ENCODE measurements at places on chromosomes 4 and X. TPM values are rescaled to one million over a fixed set of nuclear protein-coding genes. Genes with fewer than 3 reads are reported as not detected.

DNA sequence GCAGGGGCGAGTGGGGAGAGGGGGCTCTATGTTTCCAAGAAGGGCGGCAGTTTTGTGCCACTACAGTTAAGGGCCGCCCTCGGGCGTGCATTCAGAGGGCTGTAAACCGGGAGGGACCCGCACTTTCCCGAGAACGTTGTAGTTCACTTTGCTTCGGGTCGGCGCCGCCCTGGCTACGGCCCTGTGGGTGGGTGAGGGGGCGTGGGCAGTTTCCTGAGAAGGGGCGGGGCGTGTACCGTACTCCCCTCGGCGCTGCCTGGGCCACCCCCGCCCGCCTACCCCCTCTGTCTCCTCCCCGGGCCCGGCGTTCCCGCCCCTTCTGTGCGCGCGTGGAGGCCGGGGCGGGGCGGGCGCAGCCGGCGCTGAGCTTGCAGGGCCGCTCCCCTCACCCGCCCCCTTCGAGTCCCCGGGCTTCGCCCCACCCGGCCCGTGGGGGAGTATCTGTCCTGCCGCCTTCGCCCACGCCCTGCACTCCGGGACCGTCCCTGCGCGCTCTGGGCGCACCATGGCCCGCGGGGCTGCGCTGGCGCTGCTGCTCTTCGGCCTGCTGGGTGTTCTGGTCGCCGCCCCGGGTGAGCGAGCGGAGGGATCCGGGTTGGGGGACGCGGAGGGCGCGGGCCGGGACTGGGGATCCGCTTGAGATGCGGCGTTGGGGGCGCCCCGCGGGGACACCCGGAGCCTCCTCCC is at the start of gene CD99:
Gene CD99, plus strand, starts transcription at position 440 of the 687 bp plus-strand sequence. Its CDS starts 66 bp downstream, at position 506.
- DNase-seq = peak; percentile 95
- H3K4me1 ChIP-seq = peaks cover 28% of the 10 kb centered on the region
- peak within 1 kb of the TSS; percentile 88 for H3K27ac ChIP-seq
- peak within 1 kb of the TSS; percentile 95 for H3K4me3 ChIP-seq
- H3K36me3 ChIP-seq = peaks cover 7% of the 10 kb centered on the region
- no peaks in the 10 kb centered on the region for H3K27me3 ChIP-seq

DNA sequence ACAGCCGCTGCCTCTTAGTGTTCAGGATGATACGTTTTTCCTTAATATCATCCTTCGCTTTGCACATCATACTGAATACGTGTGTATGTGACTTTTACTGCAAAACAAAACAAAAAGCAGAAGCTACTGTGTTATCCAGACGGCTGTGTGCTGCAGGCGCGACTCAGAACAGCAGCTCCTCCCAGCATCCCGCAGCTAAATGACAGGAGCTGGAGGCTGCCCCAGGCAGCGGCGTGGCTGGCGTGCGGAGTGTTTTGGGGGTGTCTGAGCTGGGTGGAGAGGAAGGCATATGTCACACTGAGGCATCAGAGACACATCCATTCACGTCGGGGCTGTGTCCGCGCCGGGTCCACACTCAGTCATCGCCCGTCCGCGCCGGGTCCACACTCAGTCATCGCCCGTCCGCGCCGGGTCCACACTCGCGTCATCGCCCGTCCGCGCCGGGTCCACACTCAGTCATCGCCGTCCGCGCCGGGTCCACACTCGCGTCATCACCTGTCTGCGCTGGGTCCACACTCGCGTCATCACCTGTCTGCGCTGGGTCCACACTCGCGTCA is 16.6 kb downstream of the PCGF3 start:
- H3K36me3 ChIP-seq = peaks cover 39% of the 10 kb centered on the region
- peaks cover 2% of the 10 kb centered on the region for H3K4me1 ChIP-seq
- no peak for DNase-seq
- no peaks in the 10 kb centered on the region for H3K27me3 ChIP-seq
- no peak overlapping the region for H3K27ac ChIP-seq

GRCh38 chr4:79047316-79047715 is 108.1 kb upstream of the PAQR3 start:
- H3K4me3 ChIP-seq = no peak overlapping the region
- no peak overlapping the region for H3K27ac ChIP-seq
- H3K36me3 ChIP-seq = no peaks in the 10 kb centered on the region
- no peaks in the 10 kb centered on the region for H3K27me3 ChIP-seq

- H3K27me3 ChIP-seq = no peaks in the 10 kb centered on the region
- no peak overlapping the region for H3K27ac ChIP-seq
- DNase-seq = no peak
- no peak overlapping the region for H3K4me3 ChIP-seq
- no peaks in the 10 kb centered on the region for H3K36me3 ChIP-seq
These were observed 377.3 kb downstream of the ARAP2 start for GRCh38 chr4:35867057-35867456.

- no peak for DNase-seq
- H3K4me3 ChIP-seq = peak overlapping the region; percentile 97
- peaks cover 7% of the 10 kb centered on the region for H3K36me3 ChIP-seq
- peak overlapping the region; percentile 7 for H3K27ac ChIP-seq
- H3K27me3 ChIP-seq = no peaks in the 10 kb centered on the region
These were observed 1.4 kb downstream of the ACOX3 start for GRCh38 chr4:8439168-8439567.

DNA sequence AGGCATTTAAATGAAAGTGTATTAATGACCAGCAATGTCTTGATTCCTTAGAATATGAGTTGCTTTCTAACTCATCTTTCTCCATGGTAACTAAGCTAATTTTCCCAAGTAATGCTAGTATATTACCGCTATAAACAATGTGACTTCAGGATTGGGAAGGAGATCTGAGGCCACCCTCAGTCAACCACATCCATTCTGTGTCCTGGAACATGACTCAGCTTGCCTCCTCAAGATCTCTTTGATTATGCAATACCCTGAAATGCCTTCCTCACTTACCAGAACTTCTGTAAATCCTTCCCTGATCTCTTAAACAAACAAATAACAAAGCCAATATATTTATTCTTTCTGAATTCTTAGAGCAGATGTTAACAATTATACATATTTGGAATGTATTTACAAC is 1495.5 kb downstream of the PCDH18 start:
- no peak overlapping the region for H3K4me3 ChIP-seq
- no peak overlapping the region for H3K27ac ChIP-seq
- no peak for DNase-seq
- H3K27me3 ChIP-seq = no peaks in the 10 kb centered on the region
- H3K36me3 ChIP-seq = no peaks in the 10 kb centered on the region
- H3K4me1 ChIP-seq = no peaks in the 10 kb centered on the region

GRCh38 chr4:22190855-22191254 is 242.3 kb upstream of the KCNIP4 start:
- H3K27me3 ChIP-seq = peaks cover 2% of the 10 kb centered on the region
- no peak for DNase-seq
- no peak overlapping the region for H3K4me3 ChIP-seq
- H3K4me1 ChIP-seq = no peaks in the 10 kb centered on the region

DNA sequence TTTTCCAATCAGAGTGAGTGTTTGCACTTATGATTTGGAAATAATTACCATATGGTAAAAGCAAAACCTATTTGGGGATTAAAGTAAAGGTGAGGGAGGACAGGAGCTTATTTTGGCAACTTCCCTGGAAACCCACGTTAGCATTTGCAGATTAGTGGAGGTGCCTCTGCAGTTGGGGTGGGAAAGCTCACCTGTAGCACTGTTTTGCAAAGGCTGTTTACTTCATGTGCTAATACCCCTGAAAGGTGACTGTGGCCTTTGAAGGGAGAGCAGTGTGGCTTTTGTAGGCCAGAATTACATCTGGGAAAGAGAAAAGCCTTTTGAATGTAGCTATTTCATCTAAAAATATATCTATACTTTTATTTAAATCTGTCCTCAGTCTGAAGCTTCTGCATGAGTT is 9.4 kb downstream of the SUPT20HL1 start:
- H3K4me1 ChIP-seq = peaks cover 17% of the 10 kb centered on the region
- peaks cover 2% of the 10 kb centered on the region for H3K27me3 ChIP-seq
- DNase-seq = no peak
- H3K36me3 ChIP-seq = no peaks in the 10 kb centered on the region

- no peak overlapping the region for H3K27ac ChIP-seq
- H3K4me3 ChIP-seq = no peak overlapping the region
- DNase-seq = no peak
- peaks cover 2% of the 10 kb centered on the region for H3K4me1 ChIP-seq
These were observed 1411.1 kb upstream of the TENM3 start for GRCh38 chr4:180832073-180832472.

DNA sequence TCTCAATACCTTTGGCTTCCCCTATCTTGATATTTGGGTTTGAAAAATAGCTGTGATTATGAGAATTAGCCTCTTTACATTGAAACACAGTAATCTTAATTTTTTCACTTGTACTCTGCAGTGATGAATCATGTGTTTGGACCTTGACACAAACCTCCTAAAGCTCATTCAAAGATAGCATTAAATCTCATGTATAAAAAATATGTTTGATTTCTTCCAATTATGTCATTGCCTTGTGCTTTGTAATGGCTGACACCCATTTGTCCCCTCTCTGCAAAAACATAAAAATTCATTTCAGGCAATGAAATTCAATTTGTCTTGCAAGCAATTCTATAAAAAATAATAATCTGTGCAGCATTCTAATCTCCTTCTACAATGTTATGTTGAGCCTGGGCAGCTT is 422.4 kb upstream of the BOD1L1 start:
- H3K4me3 ChIP-seq = no peak overlapping the region
- no peak for DNase-seq
- no peaks in the 10 kb centered on the region for H3K27me3 ChIP-seq
- H3K27ac ChIP-seq = no peak overlapping the region
- no peaks in the 10 kb centered on the region for H3K4me1 ChIP-seq

DNA sequence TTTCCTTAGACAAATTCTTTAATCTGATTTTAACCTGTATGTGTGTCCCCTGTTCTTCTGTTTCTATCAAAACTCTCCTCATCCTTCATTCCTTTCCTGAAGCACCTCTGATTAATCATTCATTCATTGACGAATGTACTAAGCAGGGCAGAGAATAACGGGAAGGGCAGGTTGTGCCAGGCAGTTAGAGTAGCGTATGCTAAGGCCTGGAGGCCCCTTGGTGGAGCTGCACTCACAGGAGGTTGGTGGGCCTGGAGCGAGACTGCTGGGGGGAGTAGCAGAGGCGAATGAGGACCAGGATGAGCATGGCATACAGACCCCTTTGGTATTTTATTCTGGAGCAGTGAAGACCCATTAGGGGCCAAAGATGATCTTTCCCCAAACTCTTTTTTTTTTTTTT is 22.5 kb downstream of the PTTG2 start:
- DNase-seq = no peak
- peaks cover 4% of the 10 kb centered on the region for H3K36me3 ChIP-seq
- H3K4me1 ChIP-seq = peaks cover 36% of the 10 kb centered on the region
- no peak overlapping the region for H3K4me3 ChIP-seq

DNA sequence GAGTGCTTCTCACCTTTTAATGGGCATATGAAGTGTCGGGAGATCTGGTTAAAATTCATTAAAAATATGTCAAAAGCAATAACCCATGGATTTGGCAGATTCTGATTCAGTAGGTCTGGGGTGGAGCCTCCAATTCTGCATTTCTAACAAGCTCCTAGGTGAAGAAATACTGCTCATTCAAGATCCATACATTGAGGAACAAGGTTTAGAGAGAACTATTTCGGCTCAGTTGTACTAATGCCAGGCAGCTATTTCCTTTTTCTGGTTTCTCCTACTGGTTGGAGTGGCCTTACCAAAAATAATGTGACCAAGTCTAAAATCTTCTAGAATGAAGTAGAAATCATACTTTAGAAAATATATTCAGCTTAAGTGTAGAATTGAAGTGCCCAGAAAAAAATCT is 117.5 kb downstream of the TSPAN7 start:
- no peaks in the 10 kb centered on the region for H3K4me1 ChIP-seq
- H3K36me3 ChIP-seq = no peaks in the 10 kb centered on the region
- peaks cover 6% of the 10 kb centered on the region for H3K27me3 ChIP-seq
- no peak for DNase-seq
- H3K27ac ChIP-seq = no peak overlapping the region

DNA sequence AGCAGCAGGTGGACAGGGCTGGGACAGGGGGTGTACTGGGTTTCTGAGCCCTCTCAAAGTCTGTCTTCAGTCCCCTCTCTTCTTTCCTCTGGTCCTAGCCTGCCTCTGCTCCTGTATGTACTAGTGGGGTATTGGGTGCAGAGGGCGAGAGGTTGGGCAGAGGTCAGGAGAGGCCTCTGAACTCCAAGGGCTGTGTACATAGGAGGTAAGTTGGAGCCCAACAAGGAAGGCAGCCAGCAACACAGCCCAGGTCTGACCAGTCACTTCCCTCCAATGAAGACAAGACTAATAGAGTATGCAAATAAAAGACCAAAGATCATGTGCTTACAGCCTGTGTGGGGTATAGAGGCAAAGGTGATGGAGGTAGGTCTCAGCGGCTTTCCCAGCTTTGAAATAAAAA is at the start of gene PFKFB1:
Gene PFKFB1, minus strand, starts transcription at position 90 of the 400 bp plus-strand sequence. CDS start 181 bp downstream, outside the sequence.
- H3K4me1 ChIP-seq = peaks cover 3% of the 10 kb centered on the region
- no peak within 1 kb of the TSS for H3K27ac ChIP-seq
- no peaks in the 10 kb centered on the region for H3K36me3 ChIP-seq
- no peaks in the 10 kb centered on the region for H3K27me3 ChIP-seq

GRCh38 chr4:150890246-150890645 is 124.8 kb downstream of the LRBA start:
- H3K4me1 ChIP-seq = peaks cover 8% of the 10 kb centered on the region
- H3K27me3 ChIP-seq = no peaks in the 10 kb centered on the region
- peaks cover 26% of the 10 kb centered on the region for H3K36me3 ChIP-seq

DNA sequence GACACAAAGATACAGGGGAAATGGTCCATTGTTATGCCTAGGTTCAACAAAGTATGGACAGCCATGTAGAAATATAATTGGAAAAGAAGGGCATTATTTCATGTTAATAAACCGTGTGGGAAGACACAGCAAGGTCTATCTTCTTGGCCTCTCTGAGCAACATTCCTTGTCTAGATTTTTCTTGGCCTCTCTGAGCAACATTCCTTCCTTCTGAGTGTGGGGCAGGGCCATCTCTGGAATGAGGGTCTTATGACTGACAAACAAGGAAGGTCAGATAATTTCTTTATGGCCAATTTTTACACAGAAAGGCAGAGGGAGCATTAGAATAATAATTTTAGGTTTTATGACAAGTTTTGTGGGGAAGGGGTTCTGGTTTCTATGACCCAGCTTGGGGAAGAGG is 24.3 kb upstream of the MAOA start:
- no peaks in the 10 kb centered on the region for H3K4me1 ChIP-seq
- H3K27me3 ChIP-seq = peaks cover 3% of the 10 kb centered on the region
- H3K36me3 ChIP-seq = no peaks in the 10 kb centered on the region
- H3K4me3 ChIP-seq = no peak overlapping the region

The FAM184B gene
- total RNA-seq = not detected

The TRIML2 gene
- total RNA-seq = not detected

The PRSS48 gene
- total RNA-seq = not detected

The ZNF157 gene
- 0.83 TPM for total RNA-seq

The SMR3B gene
- total RNA-seq = not detected

The CCSER1 gene
- total RNA-seq = not detected

The SRPK3 gene
- total RNA-seq = not detected

The RBMX2 gene
- 28.0 TPM for total RNA-seq

The ARHGAP10 gene
- 6.6 TPM for total RNA-seq

The PABPC4L gene
- not detected for total RNA-seq

Data from activated naive CD8-positive, alpha-beta T cell treated with anti-CD3 and anti-CD28 coated beads, Interleukin-2, amount 10 ng/mL, durations not matched to agents 7 days and 5 days (primary cell).